ENCODE measurements at places on chromosomes 3 and 15.

GRCh38 chr15:89132611-89133507 lies 44.6 kb downstream of the ABHD2 start:
- no peak for DNase-seq

- no peak for DNase-seq
Observed at GRCh38 chr3:16883723-16884083, 1.1 kb upstream of the PLCL2 start.

- no peak for DNase-seq
Observed at GRCh38 chr15:80831606-80832224, 52.5 kb downstream of the CEMIP start.

- DNase-seq = no peak
Observed at GRCh38 chr3:151234825-151235224, 31.8 kb upstream of the GPR171 start.

DNA sequence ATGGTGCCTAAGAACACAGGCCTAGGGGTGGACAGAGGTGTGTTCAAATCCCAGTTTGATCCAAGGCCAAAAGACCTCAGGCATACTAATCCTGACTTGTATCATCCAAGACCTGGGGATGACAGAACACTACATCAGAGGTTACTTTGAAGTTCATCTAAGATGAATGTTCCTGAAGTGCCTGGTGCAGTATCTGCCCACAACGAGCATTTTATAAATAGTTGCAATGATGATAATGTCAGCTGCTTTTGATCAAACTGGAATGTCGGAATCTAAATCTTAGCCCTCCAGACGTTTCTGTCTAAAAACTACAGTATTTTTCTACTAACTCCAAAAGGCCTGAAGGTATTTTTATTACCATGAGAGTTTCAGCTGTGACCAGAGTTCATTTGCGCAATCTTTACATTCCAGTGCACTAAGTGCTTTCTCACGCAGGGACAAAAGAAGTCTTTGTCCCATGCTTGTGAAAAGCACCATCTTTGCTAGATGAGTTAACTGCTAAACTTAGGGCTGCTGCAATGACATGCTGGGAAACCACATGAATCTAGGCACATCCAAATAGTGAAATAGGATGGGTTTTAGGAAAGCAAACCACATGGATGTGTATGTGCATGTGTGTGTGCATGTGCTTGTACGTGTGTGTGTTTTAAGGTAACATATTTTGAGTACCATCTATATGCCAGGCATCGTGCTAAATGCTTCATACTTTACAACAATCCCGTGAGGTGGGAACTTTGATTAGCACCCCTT lies 18.1 kb downstream of the ANXA2 start:
- no peak for DNase-seq
